ENCODE measurements at places on chromosomes 4 and X.

DNA sequence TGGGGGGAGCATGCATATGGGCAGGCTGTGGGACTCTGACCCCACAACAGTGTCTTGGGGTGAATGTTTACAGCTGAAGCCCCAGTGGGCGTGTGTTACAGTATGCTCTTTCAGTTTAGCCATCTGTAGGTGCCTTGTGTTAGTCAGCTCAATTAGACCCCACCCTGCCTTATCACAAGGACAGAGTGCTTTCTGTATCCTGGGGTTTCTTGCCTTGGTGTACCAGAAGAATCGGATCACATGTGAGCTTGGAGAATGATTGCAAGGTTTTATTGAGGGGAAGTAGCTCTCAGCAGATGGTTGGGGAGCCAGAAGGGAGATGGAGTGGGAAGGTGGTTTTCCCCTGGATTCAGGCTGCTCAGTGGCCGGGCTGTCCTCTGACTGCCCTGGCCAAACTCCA is 27.3 kb downstream of the SH3BGRL start:
- no peak for DNase-seq

DNA sequence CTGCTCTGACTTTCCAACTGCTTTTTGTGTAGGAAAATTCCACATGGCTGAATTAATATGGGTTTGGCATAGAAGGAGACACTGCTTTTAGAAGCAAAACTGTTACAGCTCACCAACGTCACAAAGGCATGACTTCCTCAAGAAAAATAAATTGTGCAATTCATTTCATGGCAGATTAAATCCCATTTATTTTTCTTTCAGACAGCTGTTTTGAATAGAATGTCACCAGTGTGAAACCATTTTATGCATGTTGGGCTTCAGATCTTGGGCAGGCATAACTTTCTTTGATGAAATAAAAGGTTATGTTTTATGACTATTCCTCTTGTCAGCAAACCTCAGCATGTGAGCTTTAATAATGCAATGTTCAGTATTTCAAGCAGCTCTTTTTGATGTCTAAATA is 542.8 kb downstream of the GALNTL6 start:
- DNase-seq = no peak

DNA sequence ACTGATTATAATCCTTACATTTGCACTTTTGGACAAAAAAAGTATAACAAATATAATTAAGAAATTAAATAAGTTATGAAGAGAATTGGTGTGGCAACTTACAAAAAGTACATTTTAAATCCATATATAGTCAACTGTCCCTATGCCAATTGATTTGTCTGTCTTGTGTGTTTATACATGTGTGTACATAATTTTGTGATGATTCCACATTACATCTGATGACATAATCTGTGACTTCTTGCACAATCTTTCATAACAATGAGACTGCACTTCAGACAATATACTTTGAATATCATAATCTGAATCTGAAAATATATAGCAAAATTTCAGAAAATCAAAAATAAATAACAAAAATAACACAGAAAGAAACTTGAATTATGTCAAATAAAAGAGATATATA is 953.4 kb downstream of the FAT4 start:
- no peak for DNase-seq

DNA sequence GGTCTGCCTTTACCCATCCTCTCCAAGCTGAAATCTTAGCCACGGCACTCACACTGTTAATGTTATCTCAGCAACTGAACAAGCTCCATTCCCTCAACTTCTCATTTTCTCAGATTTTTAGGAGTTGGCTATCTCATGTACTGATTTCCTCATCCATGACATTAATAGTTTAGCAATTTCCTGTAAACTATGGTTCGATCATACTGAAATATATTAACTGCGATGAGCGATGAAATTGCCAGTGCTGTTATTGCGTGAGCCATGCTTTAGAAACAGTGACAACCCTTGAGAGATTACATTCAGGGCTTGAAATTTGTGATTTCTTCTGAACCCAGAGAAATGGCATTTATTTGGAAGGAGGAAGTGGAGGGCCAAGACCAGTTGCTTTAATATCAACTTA is 223.7 kb downstream of the GPAT3 start:
- DNase-seq = no peak

- no peak for DNase-seq
Observed at GRCh38 chr4:72208421-72209075, 176.7 kb downstream of the NPFFR2 start.
